ENCODE measurements at places on chromosomes 16 and 17.

DNA sequence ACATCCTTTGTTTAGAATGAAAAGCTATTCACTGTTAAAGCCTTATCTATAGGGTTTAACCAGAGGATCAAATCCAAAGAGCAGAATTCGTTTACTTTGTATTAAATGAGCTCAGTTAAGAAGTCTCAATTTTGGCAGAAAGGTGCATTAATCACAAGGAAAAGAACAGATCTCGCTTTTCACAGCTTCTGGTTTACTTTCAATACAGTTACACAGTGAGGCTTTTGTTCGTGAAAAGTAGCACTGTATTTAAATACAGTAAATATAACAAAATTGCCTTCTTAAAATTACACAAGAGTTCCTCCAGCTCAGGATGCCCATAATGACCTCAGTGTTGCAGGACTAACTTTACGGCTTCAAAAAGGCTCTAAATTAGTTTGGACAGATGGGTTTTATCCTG is 669.1 kb upstream of the SALL1 start:
- DNase-seq: no peak

DNA sequence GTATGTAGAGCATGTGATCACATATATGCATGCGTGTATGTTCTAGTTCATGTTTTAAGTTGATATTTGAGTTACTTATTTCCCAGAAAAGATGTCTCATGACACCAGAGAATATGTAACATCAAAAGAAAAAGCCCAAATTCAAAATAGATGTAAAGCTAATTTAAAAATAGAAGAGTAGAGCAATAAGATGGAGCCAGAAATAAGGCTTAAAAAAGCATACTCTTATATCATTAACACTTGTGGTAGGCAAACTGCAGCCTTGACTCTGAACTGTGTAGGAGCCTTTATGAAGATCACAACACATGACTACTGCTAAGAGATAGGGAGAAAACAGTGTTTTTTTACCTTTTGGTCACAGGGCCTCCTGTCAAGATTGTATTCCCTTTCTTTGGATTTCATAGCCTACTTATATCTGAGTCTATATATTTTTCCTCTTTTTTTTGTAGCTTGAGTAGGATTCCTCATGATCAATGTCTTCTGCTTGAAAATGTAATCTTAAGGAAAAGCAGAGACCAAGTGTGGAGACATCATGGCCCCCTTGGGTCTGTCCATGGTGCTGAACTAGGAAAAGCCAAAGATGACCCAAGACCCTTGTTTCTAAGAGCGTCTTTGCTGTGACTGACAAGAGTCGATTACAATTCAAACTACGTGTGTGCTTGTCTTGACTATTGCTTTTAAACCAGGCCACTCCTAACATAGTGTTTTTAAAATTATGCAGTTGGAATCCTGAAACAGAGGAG is 390.4 kb downstream of the SHISA9 start:
- peak; percentile 6 for DNase-seq

DNA sequence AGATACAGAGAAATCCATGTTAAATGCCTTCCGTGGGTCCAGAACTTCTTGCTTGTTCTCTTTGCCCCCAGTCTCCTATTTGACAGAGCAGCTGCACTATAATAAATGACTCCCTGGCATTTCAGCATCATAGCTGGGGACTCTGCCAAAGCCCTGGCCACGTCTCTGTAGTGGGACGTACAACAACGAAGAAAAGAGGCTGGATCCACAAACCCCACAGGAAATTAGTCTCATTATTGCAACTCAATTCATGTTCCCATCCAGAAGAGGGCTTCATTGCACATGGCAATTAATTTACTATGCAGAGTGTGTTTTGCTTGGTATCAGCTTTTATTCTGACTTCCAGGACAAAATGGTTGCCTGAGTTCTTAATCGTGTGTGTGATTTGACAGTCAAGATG is 121.3 kb downstream of the CDH13 start:
- no peak for DNase-seq

DNA sequence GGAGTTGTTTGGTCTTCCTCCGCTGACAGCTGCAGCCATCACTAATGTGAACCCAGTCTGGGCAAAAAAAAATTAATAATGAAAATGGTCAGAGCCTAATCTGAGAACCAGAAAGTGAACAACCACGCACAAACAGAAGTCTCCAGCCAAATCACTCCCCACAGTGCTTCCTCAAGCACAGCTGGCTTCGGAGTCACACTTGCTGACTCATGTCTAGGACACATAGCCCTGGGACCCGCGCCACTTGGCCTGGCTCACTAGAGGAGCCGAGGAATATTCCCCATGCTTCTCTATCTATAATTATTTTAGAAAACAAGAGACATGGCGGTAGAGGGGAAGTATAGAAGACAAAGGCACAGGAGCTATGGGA is 109.1 kb downstream of the ZFHX3 start:
- DNase-seq: no peak

DNA sequence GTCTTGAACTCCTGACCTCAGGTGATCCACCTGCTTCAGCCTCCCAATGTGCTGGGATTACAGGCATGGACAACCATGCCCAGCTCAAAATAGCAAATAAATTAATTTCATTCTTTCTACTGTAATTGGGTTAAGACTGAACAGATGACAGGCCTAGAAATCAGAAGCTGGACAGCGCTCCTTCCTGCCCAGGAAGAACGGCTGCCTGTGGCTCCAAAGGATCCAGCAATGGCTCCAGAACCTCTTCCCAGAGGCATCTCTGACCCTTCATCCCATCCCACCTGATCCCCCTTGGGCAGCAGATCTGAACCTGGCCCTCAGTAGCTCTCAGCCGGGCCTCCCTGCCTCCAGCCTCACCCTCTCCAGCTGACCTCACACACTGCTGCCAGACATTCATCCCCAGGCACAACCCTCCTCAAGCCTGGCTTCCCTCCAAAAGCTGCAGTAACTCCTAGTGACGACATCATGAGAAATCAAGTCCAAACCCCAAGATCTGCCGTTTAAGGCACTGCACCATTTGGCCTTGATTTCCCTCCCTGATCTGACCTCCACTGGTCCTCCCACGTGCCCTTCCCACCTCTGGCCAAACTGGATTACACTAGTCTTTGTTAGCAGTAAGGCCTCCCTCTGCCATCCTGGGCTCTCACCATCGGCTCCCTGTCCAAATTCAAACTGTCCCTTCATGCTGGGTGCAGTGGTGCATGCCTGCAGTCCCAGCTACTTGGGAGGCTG is 3.1 kb upstream of the MIF4GD start:
- DNase-seq: peak; percentile 9

DNA sequence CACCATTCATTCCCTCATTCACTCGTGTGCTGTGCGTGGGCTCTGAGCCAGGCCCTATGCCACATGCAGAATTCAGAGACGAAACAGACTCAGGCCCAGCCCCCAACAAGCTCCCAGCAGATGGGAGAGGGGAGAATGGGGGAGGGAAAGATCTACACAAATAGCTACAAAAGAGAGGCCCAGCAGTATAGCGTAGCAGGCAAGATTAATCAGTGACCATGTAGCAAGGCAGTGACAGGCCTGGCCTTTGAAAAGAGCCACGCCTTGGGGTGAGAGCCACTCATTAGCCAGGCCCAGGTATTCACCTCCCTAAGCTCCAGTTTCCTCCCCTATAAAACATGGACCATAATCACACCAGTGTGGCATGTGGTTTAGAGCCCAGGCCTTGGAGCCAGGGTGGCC is 16.4 kb upstream of the KRT19 start:
- no peak for DNase-seq

DNA sequence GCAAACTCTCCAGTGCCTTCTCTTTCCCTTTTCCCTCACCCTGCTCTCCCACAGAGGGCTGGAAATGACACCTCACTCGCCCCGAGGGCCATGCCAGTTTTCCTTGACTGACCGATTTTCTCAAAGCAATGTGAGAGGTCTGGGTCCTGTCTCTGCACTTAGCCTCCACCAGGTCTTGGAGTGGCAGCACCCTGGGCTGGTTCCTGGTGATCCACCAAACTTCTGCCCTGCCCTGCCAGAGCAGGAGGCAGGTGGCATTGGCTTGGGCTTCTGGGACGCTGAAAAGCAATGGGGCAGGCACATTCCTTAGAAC is 97.5 kb downstream of the RAB11FIP4 start:
- no peak for DNase-seq

- no peak for DNase-seq
Observed at GRCh38 chr17:38685491-38685890, 10.7 kb upstream of the EPOP start.

GRCh38 chr17:77385750-77386501 is 245.2 kb downstream of the SEC14L1 start:
- DNase-seq: peak; percentile 65

DNA sequence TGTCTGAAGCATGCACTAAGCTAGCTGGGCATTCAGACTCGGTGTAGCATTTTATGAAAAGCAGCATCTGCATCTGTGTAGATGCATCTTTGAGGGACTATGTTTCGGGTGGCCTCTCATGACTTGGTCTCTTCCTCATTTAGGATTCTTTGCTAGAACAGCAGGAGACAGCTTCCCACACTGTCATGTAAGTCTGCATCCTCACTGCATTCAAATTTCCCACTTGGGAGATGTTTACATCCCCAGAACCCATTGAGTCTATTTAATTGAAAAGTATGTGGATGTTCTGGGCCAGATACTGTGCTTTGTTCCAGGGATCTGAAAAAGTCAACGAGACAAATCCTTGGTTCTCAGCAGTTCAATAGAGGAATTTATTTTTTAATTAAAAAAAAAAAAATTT is 198.6 kb upstream of the EEF2KMT start:
- no peak for DNase-seq

DNA sequence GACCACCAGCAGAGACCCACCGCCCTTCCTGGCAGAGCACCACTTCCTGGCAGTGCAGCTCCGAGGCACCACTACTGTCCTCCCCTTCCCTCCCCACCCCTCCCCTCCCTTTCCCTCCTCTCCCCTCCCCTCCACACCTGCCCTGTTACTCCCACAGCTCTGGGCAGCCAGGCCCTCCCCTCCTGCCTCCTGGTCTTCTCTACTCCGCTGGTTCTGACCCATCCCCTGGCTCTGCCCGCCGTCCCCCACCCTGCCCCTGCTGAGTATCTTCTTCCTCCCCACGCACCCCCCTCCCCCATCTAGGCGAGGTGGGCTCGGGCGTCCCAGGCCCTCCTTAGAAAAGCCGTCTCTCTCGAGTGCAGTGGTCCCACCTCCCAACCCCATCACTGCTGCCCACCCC is 77.7 kb downstream of the AMFR start:
- no peak for DNase-seq

DNA sequence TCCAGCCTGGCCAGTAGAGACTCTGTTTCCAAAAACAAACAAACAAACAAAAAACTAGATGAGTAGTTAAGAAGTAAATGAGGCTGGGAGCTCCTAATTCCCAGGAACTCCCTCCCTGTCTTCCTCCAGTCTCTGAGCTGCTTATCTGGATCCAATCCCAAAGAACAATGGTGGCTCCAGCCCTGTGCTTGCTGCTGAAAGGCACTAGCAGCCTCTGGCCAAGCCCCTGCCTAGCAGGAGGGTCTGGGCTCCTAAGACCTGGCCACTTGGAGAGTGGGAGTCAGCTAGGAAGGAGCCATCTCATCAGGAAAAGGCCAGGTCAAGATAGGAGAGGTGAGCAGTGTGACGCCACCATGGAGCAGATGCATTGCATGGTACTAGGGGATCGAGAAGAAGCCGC is 14.3 kb upstream of the SLC35B1 start:
- DNase-seq: no peak

Measured in K562 (cell line).